Stomach (tissue), 19 donors: ENCODE measurements at places on chromosomes 2 and 18. TPM values are rescaled to one million over a fixed set of nuclear protein-coding genes. Genes with fewer than 3 reads are reported as not detected.
A peak's percentile ranks its signal among the peaks of the same experiment; 100 is the strongest.

DNA sequence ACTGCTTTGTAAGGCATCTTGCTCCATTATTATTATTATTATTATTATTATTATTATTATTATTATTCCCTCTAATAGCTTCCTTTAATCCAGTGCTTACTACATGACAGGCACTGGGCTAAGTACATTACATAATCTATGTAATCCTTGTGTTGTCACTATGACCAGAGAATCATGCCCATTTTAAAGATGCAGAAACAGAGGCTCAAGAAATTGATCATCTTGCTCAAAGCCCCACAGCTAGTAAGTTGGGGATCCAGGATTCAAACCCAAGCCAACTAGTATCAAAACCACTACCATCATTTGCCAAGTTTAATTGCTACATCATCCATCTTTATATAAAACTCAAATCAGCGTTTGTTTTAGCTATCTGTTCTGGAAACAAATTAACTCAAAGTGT, 594 bp upstream of the NGEF start:
- no peaks in the 10 kb centered on the region for H3K27me3 ChIP-seq
- H3K4me1 ChIP-seq = peaks cover 22% of the 10 kb centered on the region
- H3K27ac ChIP-seq = peak overlapping the region; percentile 84
- H3K36me3 ChIP-seq = no peaks in the 10 kb centered on the region
- DNase-seq = no peak

The CD207 gene
- not detected for total RNA-seq

The CTAGE1 gene
- not detected for total RNA-seq

DNA sequence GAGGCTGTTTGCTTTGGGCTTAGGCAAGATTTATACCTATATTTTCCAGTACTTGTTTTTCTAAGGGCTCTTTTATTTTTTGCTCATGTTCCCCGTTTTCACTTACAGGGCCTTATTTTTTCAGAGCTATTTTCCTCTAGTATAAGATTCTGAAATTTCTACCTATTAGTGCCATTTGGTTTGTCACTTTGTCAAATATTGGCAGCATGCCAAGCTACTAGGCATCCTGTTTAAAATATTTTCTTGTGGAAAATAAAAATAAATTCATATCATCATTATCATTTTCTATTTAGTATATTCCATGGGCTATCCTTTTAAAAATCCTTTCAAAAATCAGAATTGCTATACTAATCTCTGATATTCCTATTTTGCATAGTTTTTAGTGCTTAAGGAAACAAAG, 64.8 kb upstream of the CHST9 start:
- H3K4me1 ChIP-seq = no peaks in the 10 kb centered on the region

- DNase-seq = no peak
- no peaks in the 10 kb centered on the region for H3K27me3 ChIP-seq
- H3K4me1 ChIP-seq = peaks cover 18% of the 10 kb centered on the region
- no peaks in the 10 kb centered on the region for H3K36me3 ChIP-seq
These were observed 70.7 kb downstream of the NEDD4L start for GRCh38 chr18:58114766-58115165.

- H3K36me3 ChIP-seq = no peaks in the 10 kb centered on the region
- DNase-seq = no peak
- H3K27ac ChIP-seq = no peak overlapping the region
- no peaks in the 10 kb centered on the region for H3K27me3 ChIP-seq
- no peak overlapping the region for H3K4me3 ChIP-seq
- no peaks in the 10 kb centered on the region for H3K4me1 ChIP-seq
These were observed 359.7 kb downstream of the MBD2 start for GRCh38 chr18:53864770-53865169.

- H3K27ac ChIP-seq = peak overlapping the region; percentile 93
- H3K36me3 ChIP-seq = peaks cover 32% of the 10 kb centered on the region
- no peak for DNase-seq
- peak overlapping the region; percentile 88 for H3K4me3 ChIP-seq
These were observed 383 bp upstream of the ATP5MC3 start for GRCh38 chr2:175181877-175182308.

The AFF3 gene
- 15.2 TPM for total RNA-seq
